ENCODE measurements at places on chromosomes 16 and 17.

DNA sequence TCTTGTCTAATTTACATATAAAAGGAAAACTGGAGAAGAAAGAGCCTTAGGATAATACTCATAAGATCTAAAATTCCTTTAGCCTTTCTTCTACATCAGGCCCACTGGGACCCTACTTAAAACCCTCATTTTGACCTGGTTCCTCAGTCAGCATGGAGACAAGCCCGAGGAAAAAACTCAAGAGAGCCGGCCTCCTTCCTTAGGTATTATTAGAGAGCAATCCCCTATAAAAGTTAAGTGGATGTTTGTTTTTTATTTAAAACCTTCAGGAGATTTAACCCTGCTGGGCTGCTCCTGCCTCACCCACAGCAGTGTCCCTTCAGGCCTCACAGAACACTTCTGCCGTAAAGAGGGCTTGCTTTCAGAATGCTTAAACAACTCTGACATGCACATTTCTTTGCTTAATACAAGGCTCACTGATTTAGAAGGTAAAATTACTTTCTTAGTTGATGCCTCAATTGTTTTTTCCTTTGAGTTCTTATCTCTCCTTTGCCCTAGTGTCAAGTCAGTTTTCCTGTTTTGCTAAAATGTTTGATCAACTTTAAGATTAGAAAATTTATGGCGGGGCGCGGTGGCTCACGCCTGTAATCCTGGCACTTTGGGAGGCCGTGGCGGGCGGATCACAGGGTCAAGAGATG is 145.6 kb upstream of the TBX2 start:
- no peak for DNase-seq

DNA sequence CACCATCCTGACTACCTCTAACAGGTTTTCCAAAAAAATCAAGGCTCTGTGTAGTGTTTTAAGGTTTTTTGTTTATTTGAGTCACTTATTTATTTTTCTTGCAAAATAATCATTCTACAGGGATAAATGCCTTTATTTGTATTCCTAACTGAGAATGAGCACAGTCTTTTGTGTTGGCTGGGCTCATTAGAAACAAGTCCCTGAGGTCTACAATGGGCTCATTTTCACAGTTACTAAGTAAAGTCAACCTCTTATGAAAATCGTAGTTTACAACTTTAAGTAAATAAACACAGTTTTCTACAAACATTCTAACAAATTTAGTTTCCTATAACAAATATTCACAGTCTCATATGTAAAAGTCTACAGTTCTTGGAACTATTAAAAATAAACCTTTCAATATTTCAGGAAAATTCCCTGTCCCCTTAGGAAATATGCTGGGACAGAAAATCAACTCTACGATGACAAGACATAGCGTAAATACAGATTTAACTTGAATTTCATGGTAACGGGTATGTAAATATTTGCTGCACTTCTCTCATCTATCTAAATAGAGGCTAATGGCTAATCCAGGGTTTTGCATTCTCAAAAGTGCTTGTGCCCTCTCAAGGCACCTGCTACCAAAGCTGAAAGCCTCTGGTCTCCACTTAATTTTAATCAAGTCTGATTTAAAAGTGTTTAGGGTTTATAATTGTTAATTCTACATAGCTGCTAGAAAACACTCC is 31.5 kb upstream of the CDH5 start:
- no peak for DNase-seq

- no peak for DNase-seq
These were observed 42.5 kb upstream of the ASIC2 start for GRCh38 chr17:33335491-33336173.

- peak; percentile 86 for DNase-seq
These were observed at the start of gene HMOX2 for GRCh38 chr16:4475880-4476788. TSS of gene HMOX2 (plus strand) at chr16:4476398. CDS start at chr16:4505525, 29,127 bp downstream.

GRCh38 chr16:20610892-20611349 is 34.8 kb upstream of the ACSM2B start:
- no peak for DNase-seq

GRCh38 chr17:46212634-46213435 is 19.6 kb upstream of the KANSL1 start:
- peak; percentile 88 for DNase-seq

DNA sequence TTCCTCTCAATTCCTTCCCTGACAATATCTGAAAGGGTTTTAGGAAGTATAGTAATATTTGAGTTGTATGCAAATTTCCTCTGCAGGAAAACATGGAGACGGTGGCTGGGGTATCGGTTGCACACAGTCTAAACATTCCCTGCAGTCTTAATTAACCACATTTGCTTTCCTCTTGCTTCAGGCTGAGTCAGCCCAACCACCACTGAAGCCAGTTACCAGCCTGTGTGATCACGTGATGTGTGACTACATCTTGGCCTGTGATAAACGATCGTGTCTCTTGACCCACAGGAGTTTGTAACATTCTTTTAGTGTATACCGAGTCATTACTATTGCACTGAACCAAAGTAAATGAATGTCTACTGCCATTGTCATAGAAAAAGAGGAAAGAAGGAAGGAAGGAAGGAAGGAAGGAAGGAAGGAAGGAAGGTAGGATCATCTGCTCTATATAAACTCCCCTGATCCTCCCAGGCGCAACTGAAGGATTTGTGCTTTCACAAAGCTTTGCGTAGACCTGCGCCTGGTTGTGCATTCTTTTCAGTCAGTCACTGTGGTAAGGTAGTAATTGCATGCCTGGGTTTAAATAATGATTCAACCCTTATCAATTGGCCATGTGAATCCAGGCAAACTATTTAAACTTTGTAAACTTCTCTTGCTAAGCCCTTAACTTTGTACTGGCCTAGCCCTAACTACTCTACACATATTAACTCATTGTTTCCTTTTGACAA is 280.6 kb upstream of the SALL1 start:
- no peak for DNase-seq

- DNase-seq: no peak
These were observed 1.4 kb downstream of the DDX42 start for GRCh38 chr17:63775420-63775819.

DNA sequence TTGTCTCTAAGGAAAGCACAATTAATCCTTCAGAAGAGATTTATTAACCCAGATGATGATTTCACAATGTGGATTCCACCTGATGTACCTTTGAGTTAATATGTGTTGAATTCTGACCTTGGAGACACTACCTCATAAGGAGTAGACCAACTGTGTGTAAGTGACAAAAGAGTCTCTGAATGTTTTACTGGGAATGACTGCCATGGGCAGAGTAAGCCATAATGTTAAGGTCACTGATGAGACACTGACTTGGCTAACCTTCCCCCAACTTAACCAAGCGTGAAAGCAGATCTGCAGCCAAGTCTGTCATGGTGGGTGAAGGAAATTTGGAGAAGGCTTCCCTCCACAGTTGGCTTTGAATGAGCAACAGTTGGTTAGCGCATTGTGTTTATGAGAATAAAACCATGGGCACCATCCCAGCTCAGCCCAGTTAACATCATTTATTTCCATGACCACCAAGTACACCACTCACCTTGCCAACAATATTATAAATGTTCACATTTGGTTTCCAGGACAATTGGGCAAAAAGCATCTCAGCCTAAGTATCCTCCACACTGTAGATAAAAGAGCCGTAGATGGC is 618.5 kb downstream of the KCNJ2 start:
- no peak for DNase-seq

GRCh38 chr17:2380226-2380922 is 20.5 kb downstream of the MNT start:
- no peak for DNase-seq

DNA sequence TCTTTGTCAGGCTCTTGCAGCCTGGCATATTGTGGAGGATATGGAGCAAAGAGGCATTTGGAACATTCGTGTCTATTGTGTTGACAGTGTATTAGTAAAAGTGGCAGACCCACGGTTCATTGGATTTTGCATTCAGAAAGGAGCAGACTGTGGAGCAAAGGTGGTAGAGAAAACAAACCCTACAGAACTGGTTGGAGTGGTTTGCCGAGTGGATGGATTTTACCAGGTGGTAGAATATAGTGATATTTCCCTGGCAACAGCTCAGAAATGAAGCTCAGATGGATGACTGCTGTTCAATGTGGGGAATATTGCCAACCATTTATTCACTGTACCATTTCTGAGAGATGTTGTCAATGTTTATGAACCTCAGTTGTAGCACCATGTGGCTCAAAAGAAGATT is 44.5 kb downstream of the EFCAB13 start:
- DNase-seq: no peak

- no peak for DNase-seq
These were observed 5.2 kb downstream of the ARSG start for GRCh38 chr17:68296217-68297191.

GRCh38 chr17:19978209-19978802 is 678 bp upstream of the AKAP10 start:
- no peak for DNase-seq

DNA sequence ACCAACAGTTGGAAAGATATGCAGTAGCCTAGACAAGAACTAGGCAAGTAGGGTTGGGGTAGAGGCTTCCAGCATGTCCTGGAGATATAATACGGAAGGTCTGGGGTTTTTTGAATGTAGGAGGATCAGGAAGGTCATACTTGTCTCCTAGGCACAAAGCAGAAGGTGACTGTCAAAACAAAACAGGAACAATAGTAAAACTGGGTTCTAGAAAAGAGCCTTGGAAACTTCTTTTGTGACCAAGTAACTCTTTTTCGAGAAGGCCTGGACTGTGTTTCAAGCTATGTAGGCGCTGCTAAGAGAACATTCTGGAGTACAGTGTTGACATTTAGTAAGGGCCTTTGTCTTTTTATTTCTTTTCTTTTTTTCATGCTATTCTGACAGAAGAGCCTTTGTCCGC is 26.9 kb upstream of the TENT4B start:
- DNase-seq: no peak

- DNase-seq: no peak
These were observed 1403.8 kb upstream of the GOT2 start for GRCh38 chr16:60137891-60138290.

DNA sequence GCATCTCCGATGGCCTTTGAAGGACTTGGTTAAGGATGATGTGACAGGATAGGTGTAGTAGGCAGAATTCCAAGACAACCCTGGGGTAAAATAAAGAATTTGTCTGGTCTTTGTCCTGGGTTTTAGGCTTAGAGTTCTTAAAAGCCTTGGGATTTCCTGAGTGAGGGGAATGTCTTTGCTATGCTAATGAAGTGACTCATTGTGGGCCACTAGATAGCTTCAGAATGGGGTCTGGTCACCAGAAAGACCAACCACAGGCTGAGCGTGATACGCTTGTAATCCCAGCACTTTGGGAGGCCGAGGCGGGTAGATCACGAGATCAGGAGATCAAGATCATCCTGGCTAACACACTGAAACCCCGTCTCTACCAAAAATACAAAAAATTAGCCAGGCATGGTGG is 182.8 kb upstream of the TOX3 start:
- DNase-seq: no peak

DNA sequence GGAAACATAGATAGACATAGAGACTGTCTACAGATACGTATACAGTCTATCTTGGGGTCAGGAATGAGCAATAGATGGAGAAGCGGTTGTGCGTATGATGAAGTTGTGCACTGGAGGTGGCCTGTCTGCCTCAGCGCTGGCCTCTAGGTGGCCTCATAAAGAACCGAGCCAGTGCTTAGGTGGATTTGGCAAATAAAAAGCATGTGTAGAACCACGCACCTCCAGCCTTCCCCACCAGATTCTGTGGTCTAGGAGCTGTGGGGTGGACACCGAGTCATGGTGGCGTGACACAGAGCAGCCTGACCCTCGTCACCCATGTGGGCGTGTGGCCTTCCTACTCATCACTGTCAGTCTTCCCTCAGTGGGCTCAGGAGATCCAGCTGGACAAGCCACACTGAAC is 34.0 kb downstream of the PGS1 start:
- no peak for DNase-seq

DNA sequence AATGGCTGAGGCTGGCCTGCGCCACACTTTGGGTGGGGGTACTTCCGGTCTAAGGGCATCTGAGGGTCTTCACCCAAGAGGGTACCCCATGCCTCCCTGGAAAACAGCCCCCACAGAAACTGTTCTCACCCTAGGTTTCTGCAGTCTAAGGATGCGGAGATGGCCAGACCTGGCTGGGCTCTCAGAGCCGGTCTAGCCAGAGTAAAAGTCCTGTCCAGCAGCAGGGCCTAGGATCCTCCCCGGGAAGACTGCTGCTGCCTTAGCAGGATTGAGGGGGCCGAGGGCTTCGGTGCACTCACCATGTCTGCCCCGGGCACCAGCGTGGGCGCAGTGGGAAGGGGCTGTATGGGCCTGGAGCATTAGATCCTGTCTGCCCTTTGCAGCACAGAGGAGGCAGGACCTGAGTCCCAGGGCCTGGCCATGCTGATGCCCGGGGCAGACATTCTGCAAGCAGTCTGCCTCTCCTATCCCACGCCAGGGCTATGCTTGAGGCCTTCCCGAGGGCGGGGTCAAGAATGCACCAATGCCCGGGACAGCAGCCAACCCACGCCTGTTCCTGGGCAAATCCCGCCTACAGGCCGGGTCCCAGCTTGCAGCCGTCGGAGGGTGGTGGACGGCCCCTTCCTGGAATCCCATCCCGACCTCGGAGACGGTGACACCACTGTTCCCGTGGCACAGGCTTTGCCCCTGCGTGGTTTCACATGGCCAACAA is 54.7 kb downstream of the CBFA2T3 start:
- no peak for DNase-seq

- DNase-seq: no peak
These were observed 36.0 kb downstream of the CLUAP1 start for GRCh38 chr16:3536851-3537250.

DNA sequence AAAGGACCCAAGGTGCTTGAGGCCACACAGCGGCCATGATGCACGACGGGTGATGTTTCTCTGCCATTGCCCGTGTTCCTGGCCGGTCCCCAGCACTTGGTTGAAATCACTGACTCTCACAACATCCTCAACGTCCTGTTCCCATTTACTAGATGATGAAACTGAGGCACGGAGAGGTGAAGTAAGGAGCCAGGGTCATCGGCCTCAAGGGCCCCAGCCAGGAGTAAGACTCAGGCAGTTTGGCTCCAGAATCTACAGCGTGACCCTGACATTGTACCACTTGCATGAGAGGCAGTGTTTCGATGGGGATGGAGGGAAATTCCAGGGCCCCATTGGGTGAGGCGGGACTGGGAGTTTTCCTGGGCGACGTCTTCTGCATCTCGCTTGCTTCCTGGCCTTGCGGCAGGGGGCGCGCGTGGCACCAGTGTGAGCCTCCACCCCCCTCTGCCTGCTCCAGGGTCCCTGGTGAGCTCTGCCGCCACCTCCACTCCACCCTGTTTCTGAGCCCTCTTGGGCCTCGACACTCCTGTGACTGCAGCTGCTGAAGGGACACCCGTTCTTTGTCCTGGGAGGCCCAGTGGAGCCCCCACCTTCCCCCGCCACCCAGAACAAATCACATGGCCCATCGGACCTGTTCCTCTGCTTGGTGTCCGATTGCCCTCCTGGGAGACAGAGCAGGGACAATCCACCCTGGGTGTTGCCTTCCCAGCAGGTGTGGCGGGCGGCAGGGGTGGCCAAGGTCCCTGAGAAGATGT is 133.0 kb upstream of the GSE1 start:
- no peak for DNase-seq

- peak; percentile 80 for DNase-seq
These were observed 13.1 kb upstream of the SREBF1 start for GRCh38 chr17:17849845-17850373.

DNA sequence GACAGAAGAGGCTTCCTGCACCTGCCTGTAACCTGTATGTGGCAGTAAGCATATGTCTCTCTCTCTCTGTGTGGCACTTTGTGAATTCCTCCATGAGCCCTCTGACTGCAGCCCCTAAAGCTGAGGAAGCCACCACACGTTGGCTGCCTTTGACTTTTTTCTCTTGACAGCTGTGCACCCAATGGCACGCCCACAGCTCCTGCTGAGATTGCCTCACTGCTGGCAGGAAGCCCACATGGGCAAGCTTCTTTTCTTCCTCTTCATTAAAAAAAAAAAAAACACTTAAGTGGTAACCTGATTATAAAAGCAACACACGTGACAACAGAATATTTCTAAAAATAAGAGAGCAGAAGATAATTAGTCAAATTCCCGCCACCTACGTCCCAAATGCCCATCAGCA is 34.0 kb upstream of the PIRT start:
- DNase-seq: no peak
